T-cell (primary cell): ENCODE measurements at places on chromosomes 2 and 18.

DNA sequence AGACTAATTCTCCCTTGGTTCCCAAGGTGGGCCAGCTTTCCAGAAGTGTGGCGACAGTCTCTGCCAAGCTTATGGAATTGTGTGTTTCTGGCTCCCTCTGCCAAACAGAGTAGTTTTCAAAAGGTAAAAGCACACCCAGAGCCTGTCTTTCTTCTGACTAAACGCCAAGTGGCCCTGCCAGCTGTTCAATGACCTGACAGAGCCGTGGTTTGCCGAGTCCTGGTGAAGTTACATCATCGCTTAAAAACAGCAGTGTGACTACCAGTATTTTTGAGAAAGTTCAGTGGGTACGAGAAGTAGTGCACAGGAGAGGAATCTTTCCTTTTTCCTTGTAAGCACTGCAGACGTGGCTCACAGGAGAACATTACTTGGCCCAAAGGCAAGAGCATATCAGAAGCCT, 1.9 kb downstream of the PER2 start:
- no peak for DNase-seq

DNA sequence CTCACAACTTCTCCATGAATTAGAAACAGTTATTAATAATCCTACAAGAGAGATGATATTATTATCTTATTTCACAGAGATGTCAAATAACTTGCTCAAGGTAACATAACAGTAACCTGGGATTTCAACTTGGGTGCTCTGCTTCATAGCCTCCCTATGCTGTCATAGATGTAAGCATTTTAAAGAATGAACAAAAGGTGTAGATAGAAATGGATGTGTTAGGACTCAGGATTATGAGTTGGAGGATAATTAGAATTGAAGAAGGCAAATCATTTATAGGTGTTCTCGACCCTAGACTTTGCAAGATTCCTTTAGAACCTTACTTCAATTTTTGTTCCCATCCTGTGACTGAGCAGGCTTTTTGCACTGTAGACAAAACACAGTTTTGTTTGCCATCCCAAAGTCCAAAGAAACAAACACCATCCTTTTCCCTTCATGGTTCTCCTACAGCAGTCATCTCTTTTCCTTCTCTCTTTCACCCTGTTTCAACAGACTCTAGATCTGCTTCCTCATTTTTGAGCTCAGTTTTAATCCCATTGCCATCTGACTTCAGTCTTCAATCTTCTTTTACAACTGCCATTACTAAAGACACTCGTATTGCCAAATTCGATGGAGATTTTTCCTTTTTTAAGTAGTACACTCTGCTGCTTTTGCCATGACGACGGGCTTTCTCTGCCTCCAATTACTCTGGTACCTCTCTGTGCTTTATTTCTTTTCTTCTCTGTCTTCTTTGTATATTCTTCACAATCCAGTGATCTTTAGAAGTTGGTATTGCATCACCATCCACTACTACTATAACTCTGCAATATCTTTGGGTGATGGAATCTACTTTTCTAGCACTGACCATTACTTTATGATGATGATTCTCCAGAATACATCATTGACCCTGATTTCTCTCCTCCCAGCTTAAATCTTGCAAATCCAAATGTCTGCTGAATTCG, 4.5 kb downstream of the HNMT start:
- DNase-seq: no peak

- no peak for DNase-seq
Observed at GRCh38 chr2:95539290-95539689, 52.5 kb upstream of the TRIM43 start.

DNA sequence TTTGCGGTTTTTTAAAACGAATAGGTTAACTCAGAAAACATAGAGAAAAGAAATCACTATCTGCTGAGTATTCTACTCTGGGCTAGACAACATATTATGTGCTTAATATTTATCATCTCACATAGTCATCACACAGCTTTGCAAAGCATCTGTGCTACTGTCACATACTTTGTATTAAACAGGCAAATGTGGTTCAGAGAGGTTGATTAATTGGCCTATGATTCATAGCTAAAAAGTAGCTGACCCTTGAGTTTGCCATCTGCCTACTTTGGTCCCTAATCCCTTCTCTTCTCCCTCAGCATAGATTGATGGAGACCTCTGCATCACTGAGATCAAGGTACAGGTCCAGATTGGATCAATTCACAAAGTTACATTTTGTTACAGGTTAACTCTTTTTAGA, 21.4 kb downstream of the ANKRD30B start:
- DNase-seq: no peak
